ENCODE measurements at places on chromosomes 7 and 10.

DNA sequence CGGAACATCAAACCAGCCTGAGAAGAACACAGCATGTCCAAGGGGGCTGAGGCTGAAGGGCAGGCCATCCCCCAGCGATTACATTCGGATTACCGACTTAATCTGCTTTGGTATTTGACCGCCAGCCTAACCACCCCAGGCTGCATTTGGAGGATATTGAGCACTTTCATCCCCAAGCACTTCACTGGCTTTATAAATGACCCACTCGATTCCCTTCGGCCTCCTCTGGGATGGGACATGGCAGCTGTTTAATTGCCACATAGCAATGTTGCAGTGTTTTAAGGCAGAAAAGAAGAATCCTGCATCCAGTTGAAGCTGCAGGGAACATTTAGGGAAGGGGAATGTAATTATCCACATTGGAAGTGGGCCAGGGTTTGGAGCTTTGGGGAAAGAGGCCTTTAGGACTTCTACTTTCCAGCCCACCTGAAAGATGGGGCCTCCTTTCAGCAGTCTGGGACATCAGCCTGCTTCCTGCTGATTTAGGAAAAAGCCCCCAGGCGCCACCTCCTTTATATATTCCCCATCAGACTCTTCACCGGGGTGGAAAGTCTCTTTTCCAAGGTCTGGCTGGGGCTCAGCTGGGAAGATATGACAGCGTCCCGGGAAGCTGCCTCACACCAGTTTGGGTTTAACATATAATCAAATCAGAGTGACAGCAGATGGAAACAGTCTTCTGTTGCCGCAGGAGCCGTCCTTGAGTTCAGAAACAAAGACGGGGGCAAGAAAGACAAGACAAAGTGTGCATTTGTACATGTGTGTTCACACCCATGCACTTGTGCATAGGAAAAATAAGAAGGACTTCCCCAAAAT, 9.2 kb downstream of the DPCD start:
- no peak for DNase-seq

GRCh38 chr10:4075443-4075842, 290.4 kb upstream of the KLF6 start:
- DNase-seq = no peak

DNA sequence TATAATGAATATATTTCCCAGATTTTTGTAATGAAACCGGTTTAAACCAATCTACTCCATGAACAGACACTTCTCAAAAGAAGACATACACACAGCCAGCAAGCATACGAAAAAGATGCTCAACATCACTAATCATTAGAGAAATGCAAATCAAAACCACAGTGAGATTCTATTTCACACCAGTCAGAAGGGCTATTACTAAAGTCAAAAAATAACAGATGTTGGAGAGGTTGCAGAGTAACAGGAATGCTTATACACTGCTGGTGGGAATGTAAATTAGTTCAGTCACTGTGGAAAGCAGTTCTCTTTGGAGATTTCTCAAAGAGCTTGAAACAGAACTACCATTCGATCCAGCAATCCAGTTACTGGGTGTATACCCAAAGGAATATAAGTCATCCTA, 240.7 kb downstream of the TSPAN12 start:
- DNase-seq = no peak

GRCh38 chr10:112899391-112900065, 50.5 kb upstream of the TCF7L2 start:
- no peak for DNase-seq

GRCh38 chr10:72218325-72218724, 2.2 kb upstream of the ASCC1 start:
- no peak for DNase-seq

DNA sequence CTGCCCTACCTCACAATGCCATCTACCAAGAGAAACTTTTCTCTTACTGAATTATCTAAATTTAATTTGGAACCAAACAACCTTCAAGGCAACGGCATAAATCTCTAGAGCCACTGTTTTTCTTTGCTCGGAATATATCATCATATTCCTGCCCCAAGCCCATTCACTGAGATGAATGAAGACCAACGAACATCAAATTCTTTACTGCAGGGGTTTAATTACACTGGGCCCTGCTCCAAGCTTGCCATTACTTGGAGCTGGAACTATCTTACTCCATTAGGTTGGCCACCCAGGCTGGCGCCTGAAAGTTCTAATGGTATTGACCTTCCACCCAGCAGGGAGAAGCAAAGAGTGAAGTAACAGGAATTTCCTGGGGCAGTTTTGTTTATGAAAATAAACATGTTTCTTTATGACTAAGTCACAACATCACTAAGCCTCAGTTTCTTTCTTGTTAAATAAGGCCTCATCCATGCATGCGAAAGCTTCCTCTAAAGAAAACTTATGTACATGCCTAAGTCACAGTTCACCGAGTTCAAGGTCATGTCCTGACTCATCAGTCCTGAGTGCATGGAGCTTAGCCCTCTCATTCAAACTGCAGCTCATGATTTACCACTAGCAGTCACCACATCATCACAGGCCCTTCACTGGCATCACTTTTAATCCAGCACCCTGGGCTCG, 42.1 kb upstream of the ANAPC16 start:
- no peak for DNase-seq

DNA sequence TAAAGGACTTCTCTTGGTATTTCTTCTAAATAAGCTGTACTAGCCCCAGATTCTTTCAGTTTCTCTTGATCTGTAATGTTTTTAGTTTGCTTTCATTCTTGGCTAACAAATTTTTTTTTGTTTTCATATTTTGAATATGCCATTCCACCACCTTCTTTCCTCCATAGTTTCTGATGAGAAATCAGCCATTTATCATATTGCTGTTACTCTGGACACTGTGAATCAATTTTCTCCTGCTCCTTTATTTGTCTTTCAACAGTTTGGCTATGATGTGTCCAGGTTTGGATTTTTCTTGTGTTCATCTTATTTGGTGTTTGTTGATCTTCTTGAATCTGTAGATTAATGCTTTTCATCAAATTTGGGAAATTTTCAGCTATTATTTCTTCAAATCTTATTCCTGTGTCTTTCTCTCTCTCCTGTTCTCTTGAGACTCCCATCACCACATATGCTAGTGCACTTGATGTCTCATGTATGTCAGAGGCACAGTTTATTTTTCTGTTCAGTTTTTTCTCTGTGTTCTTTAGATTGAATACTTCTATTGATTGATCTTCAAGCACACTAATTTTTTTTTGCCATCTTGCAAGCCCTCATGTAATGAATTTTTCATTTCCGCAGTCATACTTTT, 15.0 kb downstream of the ELFN1 start:
- DNase-seq = no peak

GRCh38 chr10:51983481-51983880, 284.1 kb upstream of the CSTF2T start:
- DNase-seq = no peak

DNA sequence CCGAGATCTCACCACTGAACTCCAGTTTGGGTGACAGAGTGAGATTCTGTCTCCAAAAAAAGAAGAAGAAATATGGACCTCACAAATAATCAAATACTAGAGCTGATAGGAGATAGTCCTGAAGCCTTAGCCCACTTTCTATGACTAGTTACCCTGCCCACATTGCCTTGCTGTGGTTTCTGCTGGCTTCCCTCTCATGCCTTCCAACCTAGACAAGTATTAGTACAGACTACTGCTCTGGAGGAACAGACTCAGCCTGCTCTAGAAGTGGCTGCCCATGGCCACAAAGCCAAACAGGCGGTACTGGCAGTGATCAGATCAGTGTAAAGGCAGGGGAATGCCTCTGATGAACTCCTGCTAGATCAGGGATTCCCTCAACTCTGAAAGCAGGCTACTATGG, 89.7 kb upstream of the PRKAR2B start:
- DNase-seq = no peak

- DNase-seq = no peak
Measured at GRCh38 chr7:120988591-120989256, at the start of gene CPED1. Gene CPED1 (plus strand): TSS chr7:120988711. CDS start chr7:120989622, 911 bp downstream.

GRCh38 chr10:101780187-101780817, 2.9 kb downstream of the NPM3 start:
- DNase-seq = no peak

DNA sequence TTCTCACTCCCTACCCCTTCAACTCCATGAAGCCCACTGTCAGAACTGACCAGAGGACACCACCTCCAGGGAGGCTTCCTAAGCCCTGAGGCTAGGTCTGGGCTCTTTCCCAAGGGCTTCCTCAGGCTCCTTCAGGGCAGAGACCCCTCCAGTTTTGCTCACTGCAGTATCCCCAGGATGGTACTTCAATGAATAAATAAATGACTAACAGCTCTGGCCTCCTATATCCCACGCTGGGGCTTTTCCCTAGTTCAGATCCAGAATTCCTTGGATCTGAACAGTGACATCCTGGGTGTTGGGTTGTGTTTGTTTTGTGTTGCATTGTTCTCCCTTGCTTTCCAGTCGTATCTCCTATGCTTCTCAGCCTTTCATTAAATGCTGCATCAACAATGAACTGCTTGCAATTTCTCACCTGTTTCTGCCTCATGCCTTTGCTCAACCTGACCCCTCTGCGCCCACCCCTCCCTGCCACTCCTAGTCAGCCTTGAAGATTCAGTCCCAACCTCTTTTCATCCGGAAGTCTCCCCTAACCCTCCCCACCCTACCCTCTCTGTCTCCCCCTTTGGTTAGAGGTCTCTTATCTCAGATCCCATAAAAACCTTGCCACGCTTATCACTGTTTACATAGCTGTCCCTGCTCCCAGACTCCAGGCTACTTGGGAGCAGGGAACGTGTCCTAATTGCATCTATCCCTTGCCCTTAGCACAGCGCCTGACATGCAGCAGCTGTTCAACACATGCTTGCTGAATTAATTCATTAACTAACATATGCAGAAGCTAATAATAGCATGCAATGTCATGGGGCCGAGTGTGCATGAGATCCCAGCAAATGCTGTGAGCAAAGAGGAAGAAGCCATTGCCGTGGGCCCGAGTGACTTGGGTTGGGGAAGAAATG, 41.7 kb downstream of the PPP1R3C start:
- DNase-seq = no peak

DNA sequence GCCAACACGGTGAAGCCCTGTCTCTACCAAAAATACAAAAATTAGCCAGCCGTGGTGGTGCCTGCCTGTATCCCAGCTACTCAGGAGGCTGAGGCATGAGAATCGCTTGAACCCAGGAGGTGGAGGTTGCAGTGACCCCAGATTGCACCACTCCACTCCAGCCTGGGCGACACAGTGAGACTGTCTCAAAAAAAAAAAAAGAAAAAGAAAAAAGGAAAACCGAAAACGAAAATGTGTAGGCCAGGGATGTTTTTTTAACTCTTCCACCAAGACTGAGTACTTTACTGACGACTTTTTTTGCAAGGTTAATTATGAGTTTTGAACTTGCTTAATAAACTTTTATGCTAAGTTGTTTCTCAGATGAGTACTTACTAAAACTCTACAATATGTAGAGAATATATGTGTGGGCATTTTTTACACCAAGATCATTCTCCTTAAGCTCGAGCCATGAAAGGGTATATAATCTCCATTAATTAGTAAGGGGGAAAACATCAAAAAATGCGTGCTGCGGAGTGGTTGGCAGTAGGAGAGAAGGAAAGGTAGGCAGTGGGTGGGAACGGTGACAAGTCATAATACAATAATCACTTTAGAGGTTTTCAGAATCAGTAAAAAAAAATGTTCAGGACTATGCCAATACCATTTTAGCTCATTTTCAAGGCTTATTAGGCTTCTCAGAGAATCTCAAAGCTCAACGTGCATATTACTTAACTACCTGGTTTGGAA, 8.6 kb upstream of the ADRB1 start:
- no peak for DNase-seq

- DNase-seq = no peak
Measured at GRCh38 chr7:149811221-149811620, 27.0 kb upstream of the ZNF862 start.

All from SK-N-MC (cell line).